ENCODE measurements at places on chromosomes 5 and 9. TPM values are rescaled to one million over a fixed set of nuclear protein-coding genes. Genes with fewer than 3 reads are reported as not detected.

GRCh38 chr5:112886975-112887374, 25.9 kb downstream of the SRP19 start:
- DNase-seq = no peak

DNA sequence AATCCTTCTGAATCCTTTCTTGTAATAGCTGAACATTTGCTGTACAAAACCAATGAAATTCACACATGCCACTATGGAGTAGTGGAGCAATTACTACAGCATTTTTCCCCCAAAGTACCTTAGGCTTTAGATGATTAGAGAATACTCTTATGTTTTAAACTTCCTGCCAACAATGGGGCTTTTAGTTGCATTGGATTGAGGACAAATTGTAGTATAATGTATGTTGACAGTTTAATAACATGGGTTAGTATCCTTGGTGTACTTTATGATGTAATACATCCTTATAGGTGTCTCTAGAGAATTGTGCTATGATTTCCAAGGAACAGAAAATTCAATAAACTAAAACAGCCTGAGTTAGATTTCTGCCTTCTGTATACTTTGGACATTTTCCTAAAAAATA, 422.7 kb upstream of the GRAMD2B start:
- DNase-seq = no peak

GRCh38 chr5:123124859-123125595, 36.0 kb downstream of the PRDM6 start:
- DNase-seq = no peak

GRCh38 chr5:36528588-36528987, 77.8 kb upstream of the SLC1A3 start:
- DNase-seq = no peak

- DNase-seq = no peak
These were observed 122.9 kb downstream of the MACROH2A1 start for GRCh38 chr5:135276151-135276550.

- DNase-seq = no peak
These were observed 92.5 kb downstream of the CDH9 start for GRCh38 chr5:26945901-26946300.

TTC16 gene
- not detected for total RNA-seq

SLC4A9 gene
- not detected for total RNA-seq

DNA sequence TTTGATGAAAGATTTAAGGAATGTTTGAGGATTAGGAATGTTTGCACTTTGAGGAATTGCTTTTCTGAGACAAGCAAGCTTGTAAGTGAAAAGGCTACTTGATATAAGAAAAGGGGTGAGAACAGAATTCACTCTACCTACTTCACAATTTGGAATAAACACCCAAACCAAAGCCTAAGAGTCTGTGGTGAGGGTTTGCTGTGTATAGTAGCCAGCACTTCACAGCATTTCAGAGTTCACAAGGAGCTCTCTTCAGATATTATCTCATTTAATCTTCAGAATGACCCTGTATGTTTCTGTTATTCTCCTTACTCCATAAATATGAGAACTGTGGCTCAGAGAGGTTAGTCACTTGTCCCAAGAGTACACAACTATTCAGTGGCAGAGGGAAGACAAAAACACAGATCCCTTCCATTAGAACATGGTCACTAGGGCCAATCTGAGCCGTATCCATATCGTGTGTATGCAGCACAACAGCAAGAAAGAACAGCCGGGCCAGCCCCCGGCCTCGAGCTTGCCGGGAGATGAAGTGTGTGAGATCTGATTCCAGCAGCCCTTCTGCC, 92.4 kb downstream of the FRMD3 start:
- no peak for DNase-seq

RNF183 gene
- not detected for total RNA-seq

- peak; percentile 85 for DNase-seq
These were observed 22.1 kb upstream of the NDST1 start for GRCh38 chr5:150485693-150486401.

FASTKD3 gene
- total RNA-seq = 22.1 TPM

PRDM9 gene
- 0.47 TPM for total RNA-seq

- no peak for DNase-seq
These were observed 4.2 kb downstream of the MYORG start for GRCh38 chr9:34372467-34373011.

DNA sequence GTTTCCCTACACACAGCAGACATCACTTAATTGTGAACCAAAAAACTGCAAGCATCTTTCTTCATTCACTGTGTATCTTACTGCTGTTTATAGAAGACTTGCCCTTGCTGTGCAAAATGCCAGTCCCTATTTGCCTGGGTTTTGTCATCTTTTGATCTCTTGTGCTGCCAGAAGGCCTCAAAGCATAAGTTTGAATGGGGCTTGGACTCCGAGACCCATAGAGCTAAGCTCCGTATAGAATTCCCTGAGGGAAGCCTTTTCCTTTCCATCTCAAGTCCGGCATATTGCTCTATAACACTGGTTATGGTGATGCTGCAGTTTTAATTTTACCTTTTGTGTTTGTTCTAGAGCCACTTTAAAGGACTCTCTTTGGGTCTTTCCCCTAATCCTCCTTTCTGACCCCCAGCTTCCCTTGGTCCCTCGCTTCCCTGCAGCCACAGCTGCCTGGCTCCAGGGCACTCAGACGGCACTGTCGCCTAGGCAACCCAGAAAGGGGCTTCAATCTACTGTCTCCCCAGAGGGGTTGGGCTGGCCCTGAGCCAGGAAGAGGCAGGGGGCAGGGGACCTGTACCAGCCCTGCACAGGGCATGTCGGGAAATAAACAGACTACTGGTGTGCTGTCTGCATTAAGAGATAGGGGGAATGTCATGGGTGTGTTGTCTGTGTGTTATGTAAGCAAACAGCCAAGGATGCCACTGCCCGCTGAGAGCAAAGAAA, 73.4 kb upstream of the MELK start:
- DNase-seq = no peak

DNA sequence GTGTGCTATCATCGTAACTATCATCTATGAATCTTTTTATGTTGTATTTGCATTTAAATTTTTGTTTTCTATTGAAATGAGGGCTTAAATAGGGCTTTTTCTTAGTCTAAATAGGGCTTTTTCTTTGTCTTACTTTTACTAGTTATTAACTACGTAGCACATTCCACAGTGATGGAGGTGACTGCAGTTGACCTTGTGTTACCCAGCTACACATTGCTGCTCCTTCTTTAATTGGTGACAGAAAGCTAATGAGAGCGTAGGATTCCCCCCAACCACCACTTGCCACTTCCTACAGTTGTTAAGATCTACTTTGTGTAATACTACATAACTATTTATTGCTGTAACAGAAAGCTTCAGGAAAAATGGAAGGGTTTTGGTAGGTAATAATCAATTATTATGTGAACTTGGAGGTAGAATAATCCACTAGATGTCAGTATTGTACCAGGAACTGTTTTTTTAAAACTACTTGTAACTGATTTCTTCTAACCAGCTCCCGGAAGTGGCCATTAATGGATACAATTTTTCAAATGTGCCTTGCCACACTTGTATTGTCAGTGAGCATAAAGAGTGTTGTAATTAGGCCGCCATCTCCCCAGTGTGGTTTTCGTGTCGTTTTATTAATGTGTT, 18.0 kb downstream of the MTRR start:
- no peak for DNase-seq

- no peak for DNase-seq
These were observed 1.3 kb upstream of the EXOSC2 start for GRCh38 chr9:130692321-130692720.

FRMD3 gene
- total RNA-seq = 0.51 TPM

SETX gene
- total RNA-seq = 28.7 TPM

SLC6A19 gene
- 1.6 TPM for total RNA-seq

MCIDAS gene
- total RNA-seq = 0.94 TPM

GRCh38 chr5:7488734-7489133, 92.8 kb downstream of the ADCY2 start:
- DNase-seq = no peak

RASGRF2 gene
- 0.04 TPM for total RNA-seq

DNA sequence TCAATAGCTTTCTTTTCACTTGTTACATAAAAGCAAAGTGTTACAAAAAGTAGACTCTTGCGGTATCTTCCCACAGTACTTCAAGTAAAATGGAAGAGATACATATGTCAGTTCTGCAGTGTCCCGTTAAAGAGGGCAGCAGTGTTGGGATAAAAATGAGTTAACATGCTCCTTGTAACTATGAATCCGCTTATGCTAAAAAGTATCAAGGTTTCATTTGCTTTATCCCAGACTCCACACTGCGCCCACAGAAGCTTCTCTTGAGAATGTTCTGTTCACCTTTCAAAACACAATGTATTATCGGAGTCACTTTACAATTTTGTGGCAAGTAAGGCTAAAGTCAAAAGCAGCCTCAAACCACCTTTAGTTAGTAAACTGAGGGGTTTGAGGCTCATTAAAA, 790 bp downstream of the PTAR1 start:
- no peak for DNase-seq

All from K562 (cell line).